ENCODE measurements at places on chromosomes 2 and 18. TPM values are rescaled to one million over a fixed set of nuclear protein-coding genes. Genes with fewer than 3 reads are reported as not detected.

DNA sequence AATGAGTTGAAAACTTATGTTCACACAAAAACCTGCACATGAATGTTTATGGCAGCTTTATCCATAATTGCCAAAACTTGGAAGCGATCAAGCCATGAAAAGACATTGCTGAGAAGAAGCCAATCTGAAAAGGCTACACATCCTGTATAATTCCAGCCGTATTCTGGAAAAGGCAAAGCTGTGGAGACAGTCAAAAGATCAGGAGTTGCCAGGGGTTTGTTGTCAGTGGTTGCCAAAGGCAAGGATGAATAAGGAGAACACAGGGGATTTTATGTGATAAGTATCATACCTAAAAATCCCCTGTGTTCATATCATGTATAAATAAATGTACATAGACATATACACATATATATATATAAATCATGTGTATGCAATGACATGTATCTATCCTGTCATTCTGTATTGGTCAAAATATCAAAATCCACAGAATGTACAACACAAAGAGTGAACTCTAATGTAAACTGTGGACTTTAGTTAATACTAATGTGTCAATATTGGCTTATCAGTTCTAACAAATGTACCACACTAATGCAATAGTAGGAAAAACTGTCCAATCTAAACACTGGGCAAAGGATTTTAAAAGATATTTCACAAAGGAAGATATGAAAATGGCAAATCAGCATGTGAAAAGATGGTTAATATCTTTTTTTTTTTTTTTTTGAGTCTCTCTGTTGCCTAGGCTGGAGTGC lies 75.8 kb downstream of the PTRHD1 start:
- no peak for DNase-seq

- peak; percentile 89 for DNase-seq
Measured at GRCh38 chr2:29010946-29011345, 29.8 kb downstream of the TOGARAM2 start.

DNA sequence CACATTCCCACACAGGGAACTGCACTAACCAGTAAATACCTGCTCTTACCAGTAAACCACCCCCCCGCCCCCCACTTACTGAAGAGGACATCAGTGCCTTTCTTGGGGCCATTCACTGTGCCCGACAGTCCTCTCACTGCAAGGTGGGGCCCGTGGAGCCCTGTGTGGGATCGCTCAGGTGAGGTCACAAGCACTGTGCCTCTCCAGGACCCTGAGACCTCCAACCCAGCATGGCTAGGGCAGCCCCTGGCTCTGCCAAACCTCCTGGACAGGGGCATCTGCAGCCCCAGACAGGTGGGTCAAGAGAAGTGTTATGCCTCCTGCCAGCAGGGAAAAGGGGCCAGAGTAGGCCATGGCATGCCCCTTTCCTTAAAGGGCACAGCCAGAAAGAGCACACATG lies 6.7 kb upstream of the NEURL3 start:
- no peak for DNase-seq

DNA sequence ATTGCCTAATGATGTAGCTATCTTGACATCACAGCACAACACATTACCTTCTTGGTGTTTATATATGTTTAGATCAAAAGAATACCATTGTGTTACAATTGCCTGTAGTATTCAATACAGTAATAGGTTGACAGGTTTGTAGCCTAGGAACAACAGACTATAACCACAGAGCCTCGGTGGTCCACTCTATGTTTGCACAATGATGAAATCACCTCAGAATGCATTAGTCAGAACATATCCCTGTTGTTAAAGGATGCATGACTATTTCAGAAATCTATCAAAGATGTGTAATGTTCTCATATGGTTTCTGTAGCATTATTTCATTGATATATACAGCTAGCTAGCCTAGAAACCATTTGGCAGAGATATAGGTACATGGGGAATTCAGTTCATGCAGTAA lies 8.9 kb downstream of the METTL5 start:
- no peak for DNase-seq

DNA sequence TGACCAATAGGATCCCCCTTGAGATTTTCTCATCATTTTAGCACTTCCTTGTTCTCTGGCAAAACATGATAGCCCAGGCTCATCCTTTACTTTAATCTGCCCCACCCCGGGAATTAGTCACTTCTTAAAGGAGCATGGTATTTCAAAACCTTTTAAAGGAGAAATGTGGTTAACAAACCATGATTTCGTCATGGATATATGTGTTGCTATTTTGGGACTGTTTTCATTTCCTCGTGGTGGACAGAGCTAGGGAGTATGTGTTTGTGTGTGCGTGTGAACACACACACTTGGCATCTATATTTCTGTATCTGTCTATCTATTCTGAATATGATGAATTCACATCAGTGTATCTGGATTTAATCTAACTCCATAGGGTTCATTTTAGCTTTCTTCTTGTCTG lies 128.1 kb downstream of the BIRC6 start:
- no peak for DNase-seq

GRCh38 chr18:59659508-59660170 lies 37.6 kb downstream of the CCBE1 start:
- DNase-seq = no peak

GRCh38 chr2:134257509-134257908 lies 3.6 kb downstream of the MGAT5 start:
- no peak for DNase-seq

- no peak for DNase-seq
Measured at GRCh38 chr18:59707306-59707705, 10.1 kb upstream of the CCBE1 start.

- DNase-seq = no peak
Measured at GRCh38 chr2:11775384-11775783, 29.0 kb downstream of the LPIN1 start.

DNA sequence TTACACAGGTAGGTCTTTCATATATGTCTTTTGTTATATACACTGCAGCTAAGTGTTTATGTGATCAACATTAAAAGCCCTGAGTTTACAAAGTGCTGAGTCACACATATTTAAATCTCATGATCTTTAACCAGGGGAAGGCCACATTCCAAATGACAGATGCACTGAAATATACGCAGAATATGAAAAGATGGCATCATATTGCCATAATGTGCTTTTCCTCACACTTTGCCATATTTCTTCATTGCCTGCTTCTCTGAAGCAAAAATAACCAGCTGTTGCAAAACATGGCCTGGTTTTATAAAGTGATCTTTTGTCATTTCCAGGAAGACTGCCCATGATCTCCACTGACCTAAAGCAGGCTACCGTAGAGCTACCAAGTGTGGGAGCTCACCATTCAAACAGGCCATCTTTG lies 93.5 kb upstream of the MAPRE2 start:
- no peak for DNase-seq

DNA sequence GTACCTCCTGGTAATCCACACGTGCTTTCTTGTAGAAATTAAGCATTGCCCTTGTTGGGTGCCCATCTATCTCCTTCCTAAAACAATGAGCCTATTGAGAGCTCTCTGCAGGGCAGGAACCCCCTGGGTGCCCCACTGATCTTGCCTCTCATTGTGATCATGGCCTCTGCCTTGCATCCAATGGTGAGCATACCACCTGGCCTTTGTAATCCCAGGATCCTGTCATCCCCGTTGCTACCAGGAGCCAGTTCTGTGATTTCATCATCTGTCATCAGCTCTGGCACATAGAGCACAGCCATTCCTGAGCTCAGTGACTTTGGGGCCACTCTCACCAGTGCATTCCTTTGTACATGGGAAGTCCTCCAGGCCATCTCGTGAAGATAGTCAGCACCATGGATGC lies 381.0 kb upstream of the ID2 start:
- DNase-seq = no peak

- no peak for DNase-seq
Measured at GRCh38 chr2:175877845-175878544, 124.1 kb downstream of the LNPK start.

The TMEM17 gene
- total RNA-seq = 0.97 TPM

The MXD1 gene
- total RNA-seq = 90.3 TPM

The HOXD10 gene
- total RNA-seq = not detected

The ELOA2 gene
- not detected for total RNA-seq

The DUSP19 gene
- total RNA-seq = 5.6 TPM

All from spleen (tissue), 13 donors.